Stimulated activated CD8-positive, alpha-beta memory T cell treated with anti-CD3 and anti-CD28 coated beads, Interleukin-2, amount 100 ng/mL, for 48 hours (primary cell): ENCODE measurements at places on chromosomes 5 and 9.

GRCh38 chr5:102623329-102624065 lies 124.7 kb upstream of the SLCO6A1 start:
- no peak for DNase-seq

DNA sequence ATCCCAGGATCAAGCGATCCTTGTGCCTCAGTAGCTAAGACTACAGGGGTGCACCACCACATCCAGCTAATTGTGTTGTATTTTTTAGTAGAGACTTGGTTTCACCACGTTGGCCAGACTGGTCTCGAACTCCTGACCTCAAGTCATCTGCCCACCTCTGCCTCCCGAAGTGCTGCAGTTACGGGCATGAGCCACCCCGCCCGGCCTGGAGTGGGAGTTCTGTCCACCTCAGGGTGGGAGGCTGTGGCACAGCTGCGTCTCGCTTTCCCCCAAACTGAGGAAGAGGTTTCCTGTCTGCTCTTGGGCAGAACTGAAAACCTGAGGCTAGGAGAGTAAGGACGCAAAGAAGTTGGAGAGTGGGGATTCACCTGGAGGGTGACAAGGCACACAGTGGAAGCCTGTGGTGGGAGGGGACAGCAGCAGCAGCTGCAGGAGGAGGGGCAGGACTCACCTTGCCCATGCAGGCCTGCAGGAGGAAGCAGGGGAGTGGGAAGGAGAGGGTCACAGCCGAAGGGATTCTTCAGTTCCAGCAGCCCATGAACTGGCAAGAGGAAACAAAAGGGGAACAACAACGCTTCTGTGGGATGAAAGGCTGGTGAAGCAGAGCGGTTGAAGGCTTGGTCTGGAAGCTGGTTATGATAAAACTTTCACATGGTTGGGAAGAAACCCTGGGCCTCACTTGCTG lies 181.4 kb downstream of the GAS1 start:
- no peak for DNase-seq

DNA sequence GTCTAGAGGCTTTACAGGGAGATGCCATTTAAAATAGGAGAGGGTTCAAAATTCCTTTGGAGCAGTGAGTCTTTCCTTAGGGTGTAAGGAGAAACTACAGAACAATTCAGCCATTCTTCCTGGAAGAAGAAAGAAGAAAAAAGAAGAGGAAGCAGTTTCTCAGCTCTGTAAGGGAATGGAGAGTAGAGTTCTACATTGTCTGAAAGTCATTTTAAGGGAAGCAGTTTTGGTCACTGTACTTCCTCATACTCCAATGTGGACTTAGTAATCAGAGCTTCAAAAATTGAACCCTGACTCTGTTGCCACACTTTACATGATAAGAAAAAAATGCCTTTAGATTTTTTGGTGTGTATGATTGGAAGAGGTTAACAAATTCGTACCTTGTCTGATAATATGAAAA lies 122.4 kb downstream of the LRRC70 start:
- no peak for DNase-seq

DNA sequence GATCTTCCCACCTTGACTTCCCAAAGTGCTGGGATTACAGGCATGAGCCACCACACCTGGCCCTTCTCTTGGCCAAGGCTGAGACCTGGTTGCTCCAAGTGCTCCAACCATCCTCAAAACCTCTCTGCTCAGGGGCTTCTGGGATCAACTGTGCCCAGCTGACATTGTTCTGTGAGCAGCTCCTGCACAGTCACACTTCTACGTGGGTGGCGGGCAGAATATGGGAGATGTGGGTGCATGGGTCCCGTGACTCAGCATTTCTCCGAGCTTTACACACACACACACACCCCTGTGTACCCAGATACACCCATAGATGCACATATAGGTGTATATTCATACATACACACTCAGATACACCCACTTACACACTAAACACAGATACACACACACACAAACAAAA lies 10.5 kb upstream of the MYORG start:
- no peak for DNase-seq

DNA sequence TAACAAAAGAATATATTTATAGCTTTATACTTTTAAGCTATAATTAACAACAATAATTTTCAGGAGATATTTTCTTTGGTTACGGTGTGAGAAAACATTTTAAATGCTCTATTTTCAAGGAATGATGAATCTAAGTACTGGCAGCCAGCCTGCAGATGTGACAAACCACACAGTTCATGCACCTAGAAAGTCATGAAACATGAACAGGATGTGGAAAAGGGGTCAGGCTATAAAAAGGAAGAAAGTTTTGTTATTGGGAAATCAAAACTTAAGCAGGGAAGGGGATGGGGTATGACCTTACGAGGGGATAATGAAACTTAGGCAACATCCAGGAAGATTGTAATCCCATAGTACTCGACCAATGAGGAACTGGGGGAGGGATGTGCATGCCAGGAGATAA lies 508.7 kb upstream of the GRAMD2B start:
- no peak for DNase-seq

DNA sequence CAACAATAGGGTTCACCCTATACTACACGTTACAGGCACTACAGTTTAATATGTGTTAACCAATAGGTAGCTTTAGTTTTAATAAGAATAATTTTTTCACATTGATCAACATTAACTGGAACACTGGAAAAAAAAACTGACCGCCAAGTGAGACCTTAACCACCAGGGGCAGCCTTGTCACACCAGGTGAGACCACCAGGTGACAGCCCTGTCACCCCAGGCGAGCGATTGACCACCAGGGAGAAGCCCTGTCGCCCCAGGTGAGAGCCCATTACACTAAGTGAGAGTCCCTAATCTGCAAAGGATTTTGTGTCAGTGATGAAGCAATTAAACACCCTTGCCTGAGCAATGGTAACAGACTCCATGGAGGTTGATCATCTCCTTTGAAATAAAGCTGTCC lies 75.4 kb upstream of the SYK start:
- DNase-seq: no peak

- DNase-seq: no peak
These were observed 5.7 kb upstream of the LARP1 start for GRCh38 chr5:154749491-154749890.
